Activated T-cell treated with anti-CD3 and anti-CD28 coated beads, Interleukin-2, amount 50 U/mL, for 72 hours (primary cell): ENCODE measurements at places on chromosomes 2 and 18. TPM values are rescaled to one million over a fixed set of nuclear protein-coding genes. Genes with fewer than 3 reads are reported as not detected.

ASB18 gene
- total RNA-seq = not detected

- no peak for DNase-seq
Observed at GRCh38 chr18:9619990-9620389, 5.6 kb upstream of the PPP4R1 start.

CD28 gene
- 206 TPM for total RNA-seq

SERPINB11 gene
- not detected for total RNA-seq

DNA sequence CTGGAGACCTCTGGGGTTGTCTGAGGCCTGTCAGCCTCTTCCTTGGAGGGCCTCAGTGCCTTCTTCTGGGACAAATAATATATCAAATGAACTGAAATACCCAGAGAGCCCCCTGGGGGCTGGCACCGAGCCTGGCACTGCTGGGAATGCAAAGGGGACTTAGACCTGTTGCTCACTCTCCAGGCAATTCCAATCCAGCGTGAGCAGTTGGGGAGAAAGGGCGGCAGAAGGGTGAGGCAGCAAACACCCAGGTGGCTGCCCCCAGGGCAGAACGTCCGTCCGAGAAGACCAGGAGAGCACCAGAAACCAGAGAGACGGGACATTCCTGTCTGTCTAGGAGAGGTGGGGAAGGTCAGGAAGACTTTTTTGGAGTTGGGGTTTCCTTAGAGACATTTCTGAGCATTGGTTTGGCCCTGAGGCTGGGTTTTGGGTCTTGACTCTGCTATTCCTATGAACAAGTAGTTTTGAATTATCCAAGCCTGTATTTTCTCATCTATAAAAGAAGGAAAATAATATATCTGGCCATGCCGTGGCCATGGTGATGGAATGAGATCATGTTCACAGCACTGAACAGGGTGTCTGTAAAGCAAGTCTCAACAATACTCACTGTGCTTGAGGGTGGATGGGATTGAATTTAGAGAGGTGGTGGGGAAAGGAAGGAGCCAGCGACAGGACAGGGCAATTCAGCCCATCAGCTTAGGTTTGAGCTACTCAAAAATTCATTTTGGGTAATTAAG, 44.3 kb upstream of the ZBTB7C start:
- no peak for DNase-seq

DNA sequence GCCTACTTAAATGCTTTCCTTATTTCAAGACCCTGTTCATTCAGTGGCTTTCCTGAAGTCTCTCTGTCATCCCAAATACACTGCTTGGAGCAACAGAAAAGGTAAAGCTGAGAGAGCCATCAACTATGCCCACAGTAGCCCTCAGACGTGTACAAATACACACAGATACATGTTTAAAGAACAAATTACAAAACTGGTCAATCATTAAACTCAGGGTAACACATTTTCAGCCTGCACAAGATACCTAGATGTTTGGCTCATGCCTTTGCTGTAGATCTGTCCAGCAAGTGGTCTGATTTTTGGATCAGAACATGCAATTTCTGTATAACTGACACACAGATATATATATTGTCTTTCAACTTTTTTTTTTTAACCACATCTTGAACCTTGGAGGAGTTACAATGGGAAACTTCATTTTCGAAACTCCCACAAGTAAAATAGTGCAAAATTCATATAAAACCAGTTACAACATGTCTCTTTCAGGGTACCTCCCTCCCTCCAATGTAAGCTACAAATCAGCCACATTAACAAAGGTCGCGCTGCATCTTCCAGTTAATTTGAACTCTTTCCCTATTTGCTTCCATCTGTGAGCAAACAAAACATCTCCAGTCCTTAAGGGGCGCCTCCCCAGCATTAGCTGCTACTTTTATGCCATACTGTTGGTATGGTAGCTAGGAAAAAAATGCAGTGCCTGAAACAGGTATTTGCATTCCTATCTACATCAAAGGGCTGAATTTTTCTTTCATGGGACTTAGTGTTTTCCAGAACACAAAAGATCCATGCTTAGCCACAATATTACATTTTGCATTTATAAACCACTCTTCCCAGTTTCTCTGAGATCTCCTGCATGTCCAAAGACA, 311.9 kb downstream of the NRXN1 start:
- DNase-seq = no peak

- DNase-seq = peak; percentile 79
Observed at GRCh38 chr2:14903709-14904374, 271.3 kb downstream of the LRATD1 start.

DNA sequence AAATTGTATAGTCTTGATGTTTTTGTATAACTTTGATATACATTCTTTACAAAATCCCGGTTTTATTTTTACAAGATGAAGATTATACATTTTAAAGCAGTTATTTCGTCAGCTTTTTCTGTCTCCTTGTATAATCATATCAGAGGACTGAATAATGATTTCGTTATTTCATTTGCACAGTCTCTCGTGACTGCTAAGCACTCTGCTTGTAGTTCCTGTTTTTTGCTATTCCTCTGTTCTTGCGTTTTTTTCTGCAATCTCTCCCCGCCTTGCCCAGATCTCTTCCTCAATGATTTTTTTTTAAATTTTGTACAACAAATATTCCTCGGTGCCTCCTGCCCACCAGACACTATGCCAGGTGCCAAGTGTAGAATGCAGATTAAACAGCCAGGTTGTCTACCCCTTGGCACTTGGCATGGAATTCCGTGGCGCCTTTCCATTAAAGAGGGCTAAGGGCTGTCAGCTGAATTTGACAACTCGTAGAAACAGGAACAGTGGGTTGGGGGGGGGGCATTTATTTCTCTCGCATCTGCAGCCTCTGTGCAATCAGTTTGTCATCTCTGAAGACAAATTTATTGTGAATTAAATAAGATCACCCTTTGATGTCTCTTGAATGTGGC, 69.6 kb downstream of the KLHL29 start:
- DNase-seq = no peak

DNA sequence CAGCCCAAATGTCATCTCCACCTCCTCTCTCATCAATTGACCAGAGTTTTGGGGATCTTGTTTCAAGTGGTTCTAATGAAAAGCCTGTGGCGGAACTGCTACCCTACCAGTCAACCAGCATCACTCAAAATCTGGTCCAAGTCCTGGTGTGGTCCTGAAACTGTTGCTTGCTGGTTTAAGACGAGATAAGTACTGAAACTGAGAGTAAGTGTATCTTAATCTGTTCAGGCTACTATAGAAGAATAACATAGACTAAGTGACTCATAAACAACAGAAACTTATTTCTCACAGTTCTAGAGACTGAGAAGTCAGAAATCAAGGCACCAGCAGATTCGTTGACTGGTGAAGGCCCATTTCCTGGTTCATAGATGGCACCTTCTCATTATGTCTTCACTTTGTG, 879 bp upstream of the GALNT5 start:
- peak; percentile 70 for DNase-seq
